ENCODE measurements at places on chromosomes 3 and 15.

DNA sequence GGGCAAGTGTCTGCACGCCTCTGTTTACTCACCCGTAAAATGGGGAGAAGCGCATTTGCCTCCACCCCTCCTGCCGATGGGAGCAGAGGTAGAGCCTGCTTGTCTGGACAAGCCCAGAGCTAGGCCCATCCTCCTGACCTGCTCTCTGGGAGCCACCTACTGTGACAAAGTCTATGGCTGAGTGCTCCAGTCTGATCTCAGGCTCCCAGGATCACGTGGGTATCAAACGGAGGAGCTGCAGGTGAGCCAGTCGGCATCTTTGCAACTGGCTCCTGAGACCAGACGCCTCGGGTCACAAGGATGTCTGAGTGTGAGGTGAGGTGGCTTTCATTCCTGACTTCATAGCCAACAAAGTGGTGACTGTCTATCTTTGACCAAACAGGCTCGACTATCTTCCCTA lies 2.1 kb upstream of the ALDH1A3 start:
- no peak for DNase-seq

- no peak for DNase-seq
These were observed 54.0 kb upstream of the DLG1 start for GRCh38 chr3:197352382-197352781.

DNA sequence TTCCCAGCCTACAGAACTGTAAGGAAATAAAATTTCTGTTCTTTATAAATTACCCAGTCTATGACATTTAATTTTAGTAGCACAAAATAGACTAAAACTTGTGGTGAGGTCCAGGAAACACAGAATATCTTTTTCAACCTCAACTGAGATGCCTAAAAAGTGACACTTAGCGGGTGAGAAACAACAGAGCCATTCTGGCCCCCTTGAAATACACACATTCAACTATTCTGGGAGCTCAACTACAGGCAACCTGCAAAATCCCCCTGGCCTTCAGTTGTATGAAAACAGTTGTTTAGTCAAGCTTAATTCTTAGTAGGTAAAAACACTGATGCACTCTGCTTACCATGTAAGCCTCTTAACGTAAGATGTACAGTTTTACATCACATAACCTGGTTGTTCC lies 66.8 kb downstream of the ANKRD28 start:
- no peak for DNase-seq

DNA sequence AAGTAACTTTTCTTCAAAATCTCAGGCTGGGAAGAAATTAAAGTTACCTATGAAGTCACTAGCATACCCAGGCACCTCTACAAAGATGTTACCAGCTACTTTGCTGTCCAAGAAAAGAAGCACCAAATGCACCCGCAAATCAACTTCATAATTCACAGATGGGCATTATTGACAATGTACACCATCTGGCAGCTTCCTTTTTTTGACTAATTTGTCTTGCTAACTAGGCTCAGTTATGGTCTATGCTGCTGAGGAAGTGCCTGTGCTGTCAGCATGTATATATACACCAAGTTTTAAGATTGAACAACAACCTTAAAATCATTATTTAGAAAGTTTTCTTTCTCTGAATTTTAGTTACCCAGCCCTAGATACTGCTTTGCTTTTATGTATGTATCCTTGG lies 93.8 kb downstream of the NSUN3 start:
- DNase-seq, result no peak

GRCh38 chr3:154852515-154852914 lies 227.6 kb upstream of the MME start:
- no peak for DNase-seq

DNA sequence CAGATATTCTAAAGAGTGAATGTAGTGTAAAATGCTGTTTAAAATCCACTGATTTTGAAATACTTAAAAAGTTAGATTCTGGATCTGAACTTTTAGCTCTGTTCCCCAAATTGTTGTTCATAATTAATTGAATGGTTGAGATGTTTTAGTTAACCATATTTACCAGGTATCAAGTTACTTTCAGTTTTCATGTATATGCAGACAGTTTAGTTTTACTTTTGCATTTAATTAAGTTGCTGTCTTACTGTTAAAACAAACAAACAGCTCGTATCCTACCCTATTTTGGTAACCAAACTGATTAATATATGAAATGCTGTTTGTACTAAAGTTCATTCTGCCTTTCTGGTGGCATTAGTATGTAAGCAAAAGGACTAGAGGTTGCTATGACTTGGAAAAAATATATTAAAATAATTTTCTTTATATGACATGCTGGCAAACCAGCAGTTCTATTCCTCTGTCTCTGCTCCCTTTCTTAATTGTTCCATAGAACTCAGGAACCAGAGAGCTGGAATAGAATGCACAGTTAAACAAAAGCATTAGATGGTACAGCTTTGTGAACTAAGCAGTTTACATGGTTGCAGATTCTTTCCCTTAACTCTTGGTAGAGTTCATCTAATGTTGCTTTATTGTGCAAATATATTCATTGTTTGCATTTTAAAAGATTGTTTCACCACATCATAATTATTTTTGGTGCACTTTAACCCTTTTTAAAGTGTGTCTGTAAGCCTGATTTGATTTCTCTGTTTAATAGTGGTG lies 39.5 kb upstream of the SCAANT1 start:
- DNase-seq, result no peak

DNA sequence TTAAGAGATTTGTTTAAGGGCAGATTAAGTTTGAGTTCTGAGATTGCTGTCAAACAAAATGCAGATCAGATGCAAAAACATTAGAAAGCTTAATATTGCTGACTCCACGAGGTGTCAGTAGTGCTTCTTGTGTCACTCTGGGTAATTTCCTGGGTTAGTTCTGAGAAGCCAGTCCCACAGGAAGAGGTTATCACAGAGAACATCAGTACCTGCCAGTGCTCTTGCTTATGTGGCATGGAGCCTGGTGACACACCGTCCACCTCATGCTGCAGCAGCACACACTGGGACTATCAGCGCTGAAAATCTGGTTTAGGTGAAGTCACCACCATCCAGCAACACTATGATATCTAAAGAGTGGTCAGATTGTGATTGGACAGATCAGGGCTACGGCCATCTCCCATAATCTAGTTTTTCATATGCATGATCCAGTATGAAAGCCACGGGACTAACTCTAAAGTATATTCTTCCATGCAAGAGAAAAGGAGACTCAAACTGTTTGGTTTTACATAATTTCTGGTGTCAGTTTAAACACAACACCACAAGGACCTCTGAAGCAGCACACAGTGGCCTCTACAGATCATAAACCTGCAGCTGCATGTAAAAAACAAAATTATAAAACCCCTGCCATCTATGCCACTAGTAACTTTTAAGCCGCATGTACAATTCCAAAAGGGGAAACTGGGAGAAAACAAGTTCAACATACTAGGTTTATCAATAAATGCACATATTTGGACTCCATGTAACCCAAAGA lies 36.1 kb upstream of the MYO5C start:
- no peak for DNase-seq

DNA sequence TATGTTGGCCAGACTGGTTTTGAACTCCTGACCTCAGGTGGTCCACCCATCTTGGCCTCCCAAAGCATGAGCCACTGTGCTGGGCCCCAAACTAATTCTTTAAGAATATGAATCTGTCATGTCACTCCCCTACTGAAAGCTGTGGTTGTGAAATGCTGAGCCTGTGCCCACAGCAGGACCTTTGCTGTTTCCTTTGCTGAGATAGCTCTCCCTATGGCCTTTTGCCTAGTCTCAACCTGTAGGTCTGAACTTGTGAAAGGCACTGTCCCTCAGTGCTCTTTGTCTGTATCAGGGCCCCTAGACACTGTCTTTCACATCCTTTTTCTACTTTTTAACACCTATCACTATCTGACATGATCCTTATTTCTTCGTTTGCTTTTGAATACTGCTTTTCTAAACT lies 62.7 kb upstream of the CCR4 start:
- no peak for DNase-seq

DNA sequence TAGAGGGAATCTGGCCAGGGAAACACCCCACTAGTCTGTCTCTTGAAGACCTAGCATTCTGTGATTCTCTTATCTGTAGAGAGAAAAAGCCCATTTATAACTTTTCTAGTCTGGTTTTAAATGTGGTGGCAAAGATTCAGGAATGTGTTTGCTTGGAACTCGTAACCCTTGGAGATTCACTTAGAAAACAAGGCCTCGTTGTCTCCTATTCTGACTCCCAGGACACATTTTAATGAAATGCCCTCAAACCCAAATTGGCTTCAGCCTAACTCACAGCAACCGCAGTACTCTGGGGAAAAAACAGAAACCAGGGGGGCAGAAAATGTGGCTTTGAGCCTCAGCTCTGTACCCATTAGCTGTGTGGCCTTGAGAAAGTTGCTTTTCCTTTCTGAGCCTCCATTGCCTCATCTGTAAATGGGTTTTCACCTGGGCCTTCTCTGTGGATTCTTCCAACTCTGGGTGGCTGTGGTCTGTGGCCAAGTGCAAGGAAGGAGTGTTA lies 36.5 kb downstream of the RPLP1 start:
- no peak for DNase-seq

GRCh38 chr15:86653344-86654197 lies 573.9 kb downstream of the AGBL1 start:
- no peak for DNase-seq

GRCh38 chr3:155342344-155342743 lies 48.9 kb upstream of the STRIT1 start:
- DNase-seq, result no peak

GRCh38 chr15:35937380-35937779 lies 391.4 kb upstream of the DPH6 start:
- no peak for DNase-seq

GRCh38 chr15:34620814-34621213 lies 37.4 kb upstream of the GOLGA8B start:
- DNase-seq, result no peak

GRCh38 chr3:34856081-34856947 lies 783.0 kb upstream of the ARPP21 start:
- no peak for DNase-seq

GRCh38 chr3:131976448-131976847 lies 58.4 kb downstream of the CPNE4 start:
- no peak for DNase-seq

- DNase-seq, result no peak
These were observed 396.0 kb upstream of the C2CD4B start for GRCh38 chr15:62561059-62561519.

GRCh38 chr3:80114694-80115093 lies 346.9 kb upstream of the ROBO1 start:
- no peak for DNase-seq

- no peak for DNase-seq
These were observed 56.9 kb downstream of the ARRDC4 start for GRCh38 chr15:98017150-98017964.

- DNase-seq, result no peak
These were observed 22.4 kb downstream of the SENP5 start for GRCh38 chr3:196889844-196890708.

- no peak for DNase-seq
These were observed 95.8 kb downstream of the MESD start for GRCh38 chr15:80893777-80894176.

GRCh38 chr15:77144026-77144425 lies 73.1 kb upstream of the TSPAN3 start:
- no peak for DNase-seq

DNA sequence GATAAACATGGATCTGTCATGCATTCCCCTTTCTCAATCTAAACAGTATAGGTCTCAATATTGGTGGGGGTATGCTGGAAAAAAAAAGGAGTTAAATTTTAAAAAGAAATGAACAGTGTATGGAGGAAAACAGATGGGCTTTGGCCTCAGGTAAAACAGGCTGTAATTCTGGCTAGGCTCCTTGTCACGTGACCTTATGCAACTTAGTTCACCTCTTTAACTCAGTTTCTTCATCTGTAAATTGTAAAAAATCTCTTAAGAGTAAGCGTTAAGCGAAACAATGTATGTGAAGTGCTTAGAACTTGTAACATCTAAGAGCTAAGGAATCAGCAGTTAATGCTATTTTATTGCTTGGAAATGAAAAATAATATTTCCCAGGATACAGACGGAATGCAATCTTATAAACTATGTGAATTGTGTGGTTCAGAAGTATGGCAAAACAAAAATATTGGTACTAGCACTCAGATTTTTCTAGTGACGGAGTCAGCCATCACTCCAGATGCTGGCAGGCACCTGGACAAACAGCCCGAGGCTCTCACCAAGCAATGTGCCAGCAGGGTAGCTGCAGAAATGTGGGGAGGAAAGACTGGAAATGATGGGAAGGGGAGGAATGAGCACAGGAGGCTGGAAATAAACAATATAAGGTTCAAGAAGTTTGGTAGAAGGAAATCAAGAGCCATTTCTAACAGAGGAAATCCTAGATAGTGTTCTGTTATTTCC lies 172.8 kb downstream of the USP13 start:
- DNase-seq, result no peak

- no peak for DNase-seq
These were observed 657.2 kb downstream of the FHIT start for GRCh38 chr3:60594025-60594424.

DNA sequence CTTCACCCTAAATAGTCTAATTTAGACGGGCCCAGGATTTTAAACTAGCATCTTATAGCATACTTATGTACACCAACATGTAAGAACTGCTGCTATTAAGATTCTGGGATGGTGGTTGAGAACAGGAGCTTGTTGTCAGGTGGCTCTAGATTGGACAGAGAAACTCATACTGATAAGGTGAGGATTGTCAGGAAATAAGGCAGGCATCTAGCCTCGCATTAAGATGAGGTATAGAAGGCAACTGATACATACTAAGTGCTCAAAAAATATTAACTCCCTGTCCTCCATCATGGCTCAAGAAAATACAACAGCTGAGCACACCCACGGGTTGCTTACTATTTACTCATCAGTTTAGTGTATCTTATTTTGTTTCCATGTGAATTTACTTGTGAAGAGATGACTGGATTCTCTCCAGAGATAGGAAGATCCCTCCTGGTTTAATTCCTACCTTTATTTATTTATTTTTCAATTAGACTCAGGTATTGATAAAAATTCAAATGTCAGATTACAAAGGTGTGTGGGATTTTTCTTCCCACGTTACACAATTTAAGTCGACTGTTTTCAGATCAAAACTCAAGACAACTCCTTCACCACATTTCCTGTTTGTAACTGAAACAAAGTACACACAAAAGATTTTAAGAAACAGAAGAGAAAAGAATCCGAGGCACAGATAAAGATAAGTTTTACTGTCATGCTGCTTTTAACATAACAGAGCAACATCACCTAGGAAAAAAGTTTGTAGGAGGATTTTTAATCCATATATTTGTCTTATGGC lies at the start of gene TRAT1:
TRAT1 (plus strand) TSS at position 664 of the 775 bp plus-strand sequence. CDS start 142 bp downstream, outside the sequence.
- no peak for DNase-seq

DNA sequence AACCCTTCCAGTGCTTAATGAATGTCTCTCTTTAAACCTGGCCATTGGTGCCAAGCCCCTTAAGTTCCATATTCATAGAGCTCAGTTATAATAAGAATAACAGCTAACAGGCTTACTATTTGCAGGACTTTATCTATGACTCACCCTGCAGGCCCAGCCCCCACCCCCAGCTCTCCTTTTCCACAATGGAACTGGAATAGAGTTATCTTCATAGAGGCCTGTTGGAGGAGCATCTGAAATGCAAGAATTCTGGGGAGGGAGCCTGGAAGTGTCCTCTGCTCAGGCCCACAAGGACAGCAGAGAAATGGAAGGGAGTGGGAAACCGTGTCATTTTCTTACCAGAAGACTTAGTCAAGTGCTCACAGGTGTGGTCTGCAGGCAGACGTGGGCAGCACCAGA lies 52.8 kb downstream of the SEMA5B start:
- DNase-seq, result no peak

- no peak for DNase-seq
These were observed 41.3 kb upstream of the LYZL4 start for GRCh38 chr3:42451546-42452230.

GRCh38 chr15:77855871-77856270 lies 221.6 kb downstream of the TBC1D2B start:
- DNase-seq, result no peak

- DNase-seq, result no peak
These were observed 186.0 kb upstream of the LPP start for GRCh38 chr3:187967993-187968392.

GRCh38 chr3:106113747-106114146 lies 244.9 kb upstream of the CBLB start:
- DNase-seq, result no peak
